Foreskin keratinocyte (primary cell): ENCODE measurements at places on chromosomes 12 and 14. TPM values are rescaled to one million over a fixed set of nuclear protein-coding genes. Genes with fewer than 3 reads are reported as not detected.
A peak's percentile ranks its signal among the peaks of the same experiment; 100 is the strongest.

DNA sequence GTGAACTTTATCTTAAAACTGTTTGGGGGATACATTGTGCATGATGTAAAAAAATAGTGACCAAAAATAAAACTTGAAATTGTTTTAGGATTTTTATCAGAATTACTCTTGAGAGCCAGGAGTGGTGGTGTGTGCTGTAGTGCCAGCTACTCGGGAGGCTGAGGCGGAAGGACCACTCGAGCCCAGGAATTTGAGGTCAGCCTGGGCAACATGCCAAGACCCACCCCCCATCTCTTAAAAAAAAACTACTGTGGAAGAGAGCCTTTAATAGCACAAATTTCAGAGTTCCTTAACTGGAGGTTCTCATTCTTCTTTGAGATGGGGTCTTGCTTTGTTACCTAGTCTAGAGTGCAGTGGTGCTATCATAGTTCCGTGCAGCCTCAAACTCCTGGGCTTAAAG is 21.5 kb downstream of the CPSF2 start:
- DNase-seq = no peak

- DNase-seq = no peak
Measured at GRCh38 chr12:94263011-94263811, 114.8 kb downstream of the PLXNC1 start.

DNA sequence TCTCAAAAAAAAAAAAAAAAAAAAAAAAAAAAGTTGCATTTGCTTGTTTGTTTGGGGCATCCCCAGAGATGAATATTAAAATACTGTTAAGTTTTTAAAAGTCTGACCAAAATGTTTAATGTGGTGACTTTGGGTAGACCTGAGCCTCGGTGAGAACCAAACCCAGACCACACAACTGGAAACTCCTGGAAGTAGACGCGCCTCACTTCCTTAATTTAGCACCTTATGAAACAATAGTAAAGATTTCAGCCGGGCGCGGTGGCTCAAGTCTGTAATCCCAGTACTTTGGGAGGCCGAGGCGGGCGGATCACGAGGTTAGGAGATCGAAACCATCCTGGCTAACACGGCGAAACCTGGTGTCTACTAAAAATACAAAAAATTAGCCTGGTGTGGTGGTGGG is 9.3 kb downstream of the NFKBIA start:
- no peak for DNase-seq

DNA sequence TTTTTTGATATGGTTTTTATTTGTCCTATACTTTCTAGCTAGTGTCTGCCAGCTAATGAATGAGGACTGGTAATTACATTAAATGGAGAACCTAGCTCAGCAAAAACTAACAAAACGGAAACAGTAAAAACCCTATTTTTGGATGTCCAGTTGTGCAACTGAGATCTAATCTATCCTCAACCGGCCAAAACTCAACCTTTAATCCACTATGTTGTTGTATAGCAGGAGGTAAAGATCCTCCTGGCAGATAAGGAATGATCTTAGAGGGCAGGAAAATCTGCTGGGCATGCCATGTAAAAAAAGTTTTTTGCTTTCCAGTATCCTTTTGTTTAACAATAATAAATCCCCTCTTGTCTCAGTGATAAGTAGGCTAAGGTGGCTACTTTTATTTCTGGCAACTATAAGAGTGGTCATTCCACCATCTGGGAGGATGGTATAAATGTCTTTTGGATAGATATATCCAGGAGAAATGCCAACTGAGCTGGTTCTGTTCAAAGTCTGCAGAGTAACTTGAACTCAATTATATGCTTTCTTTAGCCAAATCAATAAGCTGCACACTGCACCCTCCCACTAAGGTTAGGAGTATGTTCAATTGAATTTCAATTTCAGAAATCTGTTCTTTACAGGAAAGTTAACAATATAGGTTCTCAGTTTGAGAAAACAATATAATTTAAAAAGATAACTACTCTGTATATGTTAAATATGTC is 40.1 kb downstream of the WASHC3 start:
- no peak for DNase-seq

DNA sequence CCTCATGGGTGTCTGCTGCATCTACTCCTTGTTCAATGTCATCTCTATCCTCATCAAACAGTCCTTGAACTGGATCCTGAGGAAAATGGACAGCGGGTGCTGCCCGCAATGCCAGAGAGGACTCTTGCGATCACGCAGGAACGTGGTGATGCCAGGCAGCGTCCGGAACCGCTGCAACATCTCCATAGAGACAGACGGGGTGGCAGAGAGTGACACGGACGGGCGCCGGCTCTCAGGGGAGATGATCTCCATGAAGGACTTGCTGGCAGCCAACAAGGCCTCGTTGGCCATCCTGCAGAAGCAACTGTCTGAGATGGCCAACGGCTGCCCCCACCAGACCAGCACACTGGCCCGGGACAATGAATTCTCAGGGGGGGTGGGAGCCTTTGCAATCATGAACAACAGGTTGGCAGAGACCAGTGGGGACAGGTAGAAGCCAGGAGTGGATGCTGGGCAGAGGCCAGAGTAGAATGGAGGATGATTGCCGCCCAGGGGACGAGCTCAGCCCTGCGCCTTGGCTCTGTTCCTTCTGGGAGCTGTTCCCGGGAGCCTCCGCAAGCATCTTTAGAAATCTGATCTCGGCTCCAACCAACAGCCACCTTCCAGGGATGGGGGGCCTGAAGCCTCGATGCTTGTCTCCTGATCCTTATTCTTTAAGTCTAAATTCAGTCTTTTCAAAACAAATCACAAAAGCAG is 71.6 kb upstream of the PSMC1 start:
- no peak for DNase-seq

- DNase-seq = peak; percentile 11
Measured at GRCh38 chr12:98149270-98149669, 366.1 kb upstream of the TMPO start.

DNA sequence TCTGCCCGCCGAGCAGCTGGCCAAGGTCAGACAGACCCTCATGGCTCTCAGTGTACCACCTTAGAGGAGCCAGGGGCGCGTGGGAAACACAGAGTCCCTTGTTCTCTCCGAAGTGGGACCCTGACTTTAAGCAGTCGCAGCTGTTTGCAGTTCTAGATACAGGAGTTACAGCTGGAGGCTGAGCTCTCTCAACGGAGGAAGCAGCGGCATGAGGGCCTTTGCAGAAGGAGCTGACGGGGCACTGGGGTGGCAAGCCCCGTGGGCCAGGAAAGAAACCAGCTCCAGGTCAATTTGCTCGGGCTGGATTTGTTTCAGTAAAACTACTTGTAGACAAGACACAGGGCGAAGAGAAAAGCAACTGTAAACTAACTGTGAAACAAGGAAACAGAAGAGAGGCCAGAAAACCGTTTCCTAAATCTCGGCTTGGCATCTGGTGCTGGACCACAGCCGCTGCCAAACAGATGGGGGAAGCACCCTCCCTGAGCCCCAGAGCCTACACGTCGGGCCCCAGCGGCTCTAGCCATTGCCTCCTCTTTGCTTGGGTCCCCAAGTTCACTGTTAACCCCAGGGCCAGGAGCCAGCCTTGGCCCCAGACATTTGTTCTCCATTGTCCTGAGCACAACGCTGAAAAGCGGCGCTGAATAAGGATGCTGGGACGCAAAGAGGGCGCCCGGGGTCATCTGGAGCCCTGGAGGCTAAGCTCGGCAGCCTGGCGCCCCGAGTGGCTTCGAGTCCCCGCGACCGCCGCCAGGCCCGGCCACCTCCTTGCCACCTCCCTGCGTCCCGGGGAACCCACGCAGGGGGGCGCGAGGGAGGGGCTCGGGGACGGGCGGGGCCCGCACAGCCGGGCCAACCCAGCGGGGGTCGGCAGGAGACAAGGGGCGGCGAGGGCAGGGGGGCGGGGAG is 914 bp upstream of the PACS2 start:
- no peak for DNase-seq

DNA sequence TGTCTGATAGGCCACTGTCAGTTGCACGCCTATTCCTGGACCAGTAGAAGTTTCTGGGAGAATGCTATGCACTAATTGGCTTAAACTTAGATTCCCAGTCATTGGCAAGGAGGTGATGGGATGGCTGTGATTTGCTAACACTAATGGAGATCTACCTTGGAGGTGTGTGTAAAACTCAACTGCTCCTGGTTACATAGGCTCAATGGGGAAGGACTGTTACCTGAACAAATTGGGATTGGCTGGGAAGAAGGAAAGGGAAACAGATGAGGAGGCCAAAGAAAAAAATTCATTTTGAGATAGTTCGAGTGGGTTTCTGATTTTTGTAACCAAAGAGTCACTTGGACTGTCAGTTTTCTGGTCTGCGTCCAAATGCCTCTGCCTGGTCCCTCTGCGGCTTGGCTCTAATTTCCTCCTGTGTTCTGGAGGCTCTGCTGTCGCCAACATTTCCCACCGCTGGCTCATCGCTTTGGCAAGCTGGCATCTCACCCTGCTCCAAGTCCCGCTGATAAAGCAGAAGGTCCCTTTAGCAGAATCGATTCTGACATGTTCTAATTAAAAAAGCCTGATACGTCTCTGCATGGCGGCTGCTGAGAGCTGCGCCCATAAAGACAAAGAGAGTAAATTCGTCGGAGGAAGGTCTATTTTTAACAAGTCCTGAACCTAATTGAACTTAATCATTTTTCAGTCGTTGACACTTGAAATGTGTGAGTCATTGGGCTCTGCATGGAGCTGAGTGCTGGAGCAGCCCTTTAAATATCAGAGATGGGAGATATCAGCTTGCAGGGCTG is 2.0 kb upstream of the CCDC63 start:
- peak; percentile 32 for DNase-seq

DNA sequence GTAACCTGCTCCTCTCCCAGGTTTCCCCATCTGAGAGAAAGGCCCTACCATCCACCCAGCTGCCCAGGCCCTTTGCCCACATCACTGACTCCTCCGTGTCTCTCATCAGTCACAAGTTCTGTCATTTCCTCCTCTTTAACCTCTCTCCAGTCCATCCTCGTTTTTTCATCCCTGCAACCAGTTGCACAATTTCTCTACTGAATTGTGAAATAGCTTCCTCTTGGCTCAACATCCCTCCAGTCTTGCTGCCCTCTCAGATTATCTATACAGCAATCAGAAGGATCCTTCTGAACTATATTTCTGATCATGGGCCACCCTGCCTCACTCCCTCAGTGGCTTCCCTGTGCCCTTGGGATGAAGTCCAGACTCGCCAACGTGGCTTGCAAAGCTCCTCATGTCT is 6.8 kb downstream of the FAM161B start:
- peak; percentile 12 for DNase-seq

DNA sequence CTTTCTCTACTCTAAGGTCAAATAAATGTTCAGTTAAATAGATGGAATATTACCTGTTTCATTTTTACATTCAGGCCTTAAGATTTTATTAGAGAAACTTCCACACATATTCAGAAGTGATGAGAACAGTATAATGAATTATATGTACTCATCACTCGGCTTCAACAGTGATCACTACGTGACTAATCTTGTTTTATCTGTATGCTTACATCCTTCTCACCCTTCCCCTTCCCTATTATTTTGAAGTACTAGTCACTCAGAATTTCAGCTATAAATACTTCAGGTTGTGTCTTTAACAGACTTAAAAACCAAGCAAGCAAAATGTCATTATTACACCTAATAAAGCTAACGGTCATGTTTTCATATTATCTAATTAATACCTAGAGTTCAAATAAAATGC is 34.9 kb downstream of the ETV6 start:
- DNase-seq = no peak

DNA sequence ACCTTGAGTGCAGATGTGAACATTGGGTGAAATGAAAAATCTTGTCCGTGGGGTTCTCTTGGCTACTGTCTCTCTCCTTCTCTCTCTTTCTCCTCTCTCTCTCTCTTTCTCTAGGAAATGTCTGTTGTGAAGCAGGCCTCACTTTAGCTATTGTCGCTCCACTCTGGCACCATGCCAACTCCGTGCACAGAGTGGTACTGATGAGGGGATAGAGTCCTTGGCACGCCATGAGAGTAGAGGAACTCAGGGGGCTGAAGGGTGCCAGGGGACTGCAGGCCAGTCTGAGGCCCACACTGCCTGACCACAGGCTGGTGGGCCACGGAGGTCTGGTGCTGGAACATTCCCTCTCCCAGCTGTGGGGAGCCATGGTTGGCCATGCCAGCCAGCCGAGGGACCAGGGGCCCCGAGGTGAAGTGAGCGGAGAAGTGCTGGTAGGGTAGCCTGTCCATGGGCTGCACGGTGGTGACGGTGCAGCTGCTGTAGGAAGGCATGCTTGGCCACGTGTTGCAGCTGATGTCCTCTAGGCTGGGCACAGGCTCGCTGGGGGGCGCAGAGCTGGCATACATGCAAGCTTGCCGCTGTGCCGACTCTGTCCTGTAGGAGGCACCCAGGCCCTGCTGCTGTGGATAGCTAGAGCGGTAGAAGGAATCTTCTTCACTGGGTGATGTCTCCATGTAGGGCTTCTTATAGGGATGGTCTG is 50.4 kb downstream of the TBX5 start:
- DNase-seq = no peak

DNA sequence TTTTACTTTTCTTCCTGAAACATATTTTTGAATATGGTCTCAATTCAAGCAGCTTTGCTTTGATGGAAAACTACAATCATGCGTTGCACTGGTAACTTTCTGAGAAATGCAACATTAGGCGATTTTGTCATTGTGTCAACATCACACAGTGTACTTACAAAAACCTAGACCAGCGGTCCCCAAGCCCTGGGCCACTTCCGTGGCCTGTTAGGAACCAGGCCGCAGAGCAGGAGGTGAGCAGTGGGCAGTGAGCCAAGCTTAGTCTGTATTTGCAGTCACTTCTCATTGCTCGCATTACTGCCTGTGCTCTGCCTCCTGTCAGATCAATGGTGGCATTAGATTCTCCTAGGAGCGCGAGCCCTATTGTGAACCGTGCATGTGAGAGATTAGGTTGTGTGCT is 163.7 kb upstream of the NOVA1 start:
- DNase-seq = no peak

DNA sequence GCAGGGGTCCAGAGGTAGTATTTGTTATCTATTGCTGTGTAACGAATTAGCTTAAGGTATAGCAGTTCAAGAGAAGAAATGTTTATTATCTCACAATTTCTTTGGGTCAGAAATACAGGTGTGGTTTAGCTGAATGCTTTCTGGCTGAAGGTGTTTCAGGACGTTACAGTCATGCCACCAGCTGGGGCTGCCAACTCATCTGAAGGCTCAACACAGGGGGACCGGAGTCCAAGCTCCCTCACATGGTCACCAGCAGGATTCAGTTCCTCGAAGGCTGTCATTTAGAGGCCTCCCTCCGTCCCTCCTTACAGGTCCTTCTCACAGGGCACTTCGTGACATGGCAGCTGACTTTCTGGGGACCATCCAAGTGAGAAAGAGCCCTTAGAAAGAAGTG is 37.5 kb upstream of the SINHCAF start:
- no peak for DNase-seq

DNA sequence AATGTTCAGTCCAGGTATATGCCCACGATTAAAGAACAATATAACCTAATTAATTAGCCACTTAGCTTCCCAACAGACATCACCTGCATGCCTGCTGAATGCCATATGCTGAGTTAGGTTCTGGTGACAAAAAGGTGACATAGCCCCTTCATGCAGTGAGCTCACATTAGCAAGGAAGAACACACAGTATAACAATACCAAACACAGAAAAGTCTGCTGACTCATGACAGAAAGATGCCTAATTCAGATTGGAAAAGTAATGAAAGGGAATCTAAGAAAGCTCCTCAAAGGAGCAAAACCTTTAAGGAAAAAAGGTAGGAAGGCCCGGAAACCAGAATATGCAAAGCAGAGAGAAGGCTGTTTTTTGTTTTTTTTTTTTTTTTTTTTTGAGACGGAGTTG is 59.0 kb downstream of the FERMT2 start:
- DNase-seq = no peak

RASSF8 gene
- total RNA-seq = 15.6 and 17.1 TPM in 2 replicates
